ENCODE measurements at places on chromosomes 5 and 9.

DNA sequence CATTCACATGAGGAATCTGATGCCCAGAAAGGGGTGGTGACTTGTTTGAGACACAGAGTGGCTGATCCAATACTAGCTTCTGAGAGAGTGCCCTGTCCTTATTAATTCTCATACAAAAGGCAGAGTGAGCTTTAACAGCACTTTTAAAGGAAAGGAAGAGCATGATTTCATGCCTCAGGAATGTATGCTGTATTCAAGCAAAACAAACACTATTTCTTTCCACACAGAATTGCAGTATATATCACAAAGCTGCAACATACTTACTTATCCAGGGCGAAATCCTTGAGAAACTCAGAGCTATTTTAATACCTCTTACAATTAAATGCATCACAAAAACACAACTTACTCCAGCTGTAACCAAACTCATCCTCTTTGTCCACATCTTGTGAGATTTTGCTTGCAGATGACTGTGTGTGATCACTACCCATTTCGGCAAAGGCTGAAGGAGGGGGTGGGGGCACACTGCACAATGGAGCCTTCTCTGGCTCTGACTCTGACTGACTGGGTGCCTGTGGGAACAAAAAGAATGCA is 139.8 kb downstream of the MPDZ start:
- H3K36me3 ChIP-seq = peaks cover 36% of the 10 kb centered on the region
- H3K27ac ChIP-seq = peak overlapping the region; percentile 50
- no peak for DNase-seq
- H3K4me1 ChIP-seq = peaks cover 16% of the 10 kb centered on the region
- no peaks in the 10 kb centered on the region for H3K27me3 ChIP-seq

GRCh38 chr5:78765756-78766411 is 117.3 kb upstream of the LHFPL2 start:
- peaks cover 8% of the 10 kb centered on the region for H3K36me3 ChIP-seq
- peaks cover 11% of the 10 kb centered on the region for H3K4me1 ChIP-seq
- H3K4me3 ChIP-seq = no peak overlapping the region
- H3K27ac ChIP-seq = no peak overlapping the region
- DNase-seq = no peak

DNA sequence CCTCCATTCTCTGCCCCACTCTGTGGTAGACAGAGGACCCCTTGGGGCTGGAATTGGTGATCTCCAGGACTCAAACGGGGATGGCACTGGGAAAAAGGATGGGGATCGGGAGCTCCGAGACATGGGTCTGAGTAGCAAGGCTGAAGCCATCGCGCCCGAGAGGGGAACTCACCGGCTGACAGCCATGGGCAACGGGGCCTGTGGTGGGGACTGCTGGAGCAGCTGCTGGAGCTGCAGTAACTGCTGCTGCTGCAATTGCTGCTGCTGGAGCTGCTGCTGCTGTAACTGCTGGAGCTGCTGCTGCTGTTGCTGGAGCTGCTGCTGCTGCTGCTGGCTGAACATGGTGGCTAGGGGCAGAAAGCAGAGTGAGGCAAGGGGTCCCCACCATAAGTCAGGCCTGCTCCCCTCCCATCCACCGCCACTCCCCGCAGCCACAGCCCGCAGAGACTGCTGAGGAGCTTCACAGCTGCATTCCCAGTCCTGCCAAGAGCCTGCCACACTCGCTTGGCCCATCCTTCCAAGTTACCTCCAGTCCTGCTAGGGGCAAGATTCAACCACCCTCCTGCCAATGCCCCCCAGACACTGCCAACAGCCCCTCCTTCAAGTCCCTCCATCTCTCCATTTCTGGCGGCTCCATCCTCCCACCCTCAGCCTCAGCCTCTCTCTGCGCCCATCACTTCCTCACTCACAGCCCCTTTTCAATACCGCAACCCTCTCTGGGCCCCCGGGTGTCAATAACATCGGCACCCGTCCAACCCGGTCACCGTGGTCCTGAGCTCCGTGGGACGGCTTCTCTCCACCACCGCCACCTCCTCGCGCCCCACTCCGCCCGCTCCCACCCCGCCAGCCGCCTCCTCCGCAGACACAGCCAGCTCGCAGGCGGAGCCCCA is 611 bp downstream of the CIZ1 start:
- H3K27me3 ChIP-seq = no peaks in the 10 kb centered on the region
- no peak for DNase-seq
- peaks cover 32% of the 10 kb centered on the region for H3K36me3 ChIP-seq
- peak overlapping the region; percentile 83 for H3K27ac ChIP-seq
- peak overlapping the region; percentile 99 for H3K4me3 ChIP-seq
- H3K4me1 ChIP-seq = peaks cover 19% of the 10 kb centered on the region

DNA sequence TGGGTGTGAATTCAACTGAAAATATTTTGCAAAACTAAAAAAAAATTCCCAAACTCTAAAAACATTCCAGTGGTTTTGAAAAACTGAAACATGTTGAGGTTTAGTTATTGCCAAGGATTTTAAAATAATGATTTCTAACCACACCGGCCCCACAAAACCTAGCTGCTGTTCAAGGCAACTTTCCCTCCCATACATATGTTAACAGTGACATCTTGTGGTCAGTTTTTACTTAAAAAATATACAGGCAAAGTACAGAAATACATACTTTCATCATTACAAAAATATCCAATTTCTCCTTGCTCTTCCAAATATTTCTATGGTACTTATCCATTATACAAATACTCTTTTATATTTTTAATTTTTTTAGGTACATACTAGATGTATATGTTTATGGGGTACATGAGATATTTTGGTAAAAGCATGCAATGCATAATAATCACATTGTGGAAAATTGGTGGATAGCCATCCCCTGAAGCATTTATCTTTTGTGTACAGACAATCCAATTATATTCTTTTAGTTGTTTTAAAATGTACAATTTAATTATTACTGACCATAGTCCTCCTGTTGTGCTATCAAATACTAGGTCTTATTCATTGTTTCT is 34.4 kb upstream of the MRPS30 start:
- no peaks in the 10 kb centered on the region for H3K36me3 ChIP-seq
- peaks cover 5% of the 10 kb centered on the region for H3K4me1 ChIP-seq
- H3K27me3 ChIP-seq = no peaks in the 10 kb centered on the region
- DNase-seq = peak; percentile 15
- no peak overlapping the region for H3K4me3 ChIP-seq

GRCh38 chr9:107665057-107665456 is 175.5 kb upstream of the KLF4 start:
- no peak overlapping the region for H3K27ac ChIP-seq
- peaks cover 22% of the 10 kb centered on the region for H3K4me1 ChIP-seq
- no peaks in the 10 kb centered on the region for H3K36me3 ChIP-seq
- peaks cover 23% of the 10 kb centered on the region for H3K27me3 ChIP-seq

- peaks cover 5% of the 10 kb centered on the region for H3K27me3 ChIP-seq
- no peak overlapping the region for H3K4me3 ChIP-seq
- no peak overlapping the region for H3K27ac ChIP-seq
- no peak for DNase-seq
These were observed 17.1 kb downstream of the FBP1 start for GRCh38 chr9:94622087-94622800.

DNA sequence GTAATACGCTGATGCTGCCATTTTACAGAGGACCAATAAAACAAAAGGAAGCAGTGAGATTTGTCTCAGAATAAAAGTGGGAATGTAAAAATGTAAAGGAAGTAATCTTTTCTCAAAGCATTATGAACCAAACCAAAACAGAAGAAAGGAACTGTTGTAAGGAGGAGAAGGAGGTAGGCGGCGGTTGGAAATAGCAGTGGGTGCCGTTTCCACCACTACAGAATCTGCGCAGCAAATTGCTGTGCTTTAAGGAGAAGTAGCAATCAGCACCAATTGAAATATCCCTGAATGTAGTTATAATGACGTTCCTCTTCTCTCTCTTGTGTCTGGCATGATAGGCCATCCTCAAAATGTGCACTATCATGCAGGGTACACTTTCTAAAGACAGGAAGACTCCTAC is 455.1 kb upstream of the TLE4 start:
- no peaks in the 10 kb centered on the region for H3K36me3 ChIP-seq
- peaks cover 10% of the 10 kb centered on the region for H3K27me3 ChIP-seq
- H3K4me1 ChIP-seq = no peaks in the 10 kb centered on the region
- DNase-seq = no peak
- no peak overlapping the region for H3K27ac ChIP-seq
- no peak overlapping the region for H3K4me3 ChIP-seq

DNA sequence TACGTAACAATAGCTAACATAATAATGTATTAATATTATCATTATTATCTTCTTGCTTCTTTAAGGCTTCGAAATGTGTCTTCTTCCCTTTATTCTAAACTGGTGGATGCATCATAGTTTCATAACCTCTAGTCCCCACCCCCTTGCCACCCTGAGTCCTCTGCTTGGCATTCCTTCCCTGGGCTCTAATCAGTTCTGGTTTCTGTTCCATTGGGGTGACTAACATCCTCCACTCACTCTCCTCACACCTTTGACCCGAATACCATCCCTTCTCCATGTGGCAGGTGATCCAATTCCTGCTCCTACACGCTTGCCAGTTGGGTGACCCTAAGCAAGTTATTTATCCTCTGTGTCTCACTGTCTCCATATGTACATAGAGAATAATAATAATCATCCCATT is 286.1 kb downstream of the TRPM3 start:
- no peak for DNase-seq
- no peaks in the 10 kb centered on the region for H3K27me3 ChIP-seq
- no peaks in the 10 kb centered on the region for H3K36me3 ChIP-seq
- no peak overlapping the region for H3K4me3 ChIP-seq

GRCh38 chr9:120710110-120710981 is 3.9 kb downstream of the MEGF9 start:
- peaks cover 44% of the 10 kb centered on the region for H3K4me1 ChIP-seq
- no peak overlapping the region for H3K27ac ChIP-seq
- no peak overlapping the region for H3K4me3 ChIP-seq
- H3K36me3 ChIP-seq = no peaks in the 10 kb centered on the region
- DNase-seq = no peak
- peaks cover 35% of the 10 kb centered on the region for H3K27me3 ChIP-seq

GRCh38 chr9:708182-708550 is 133.3 kb upstream of the DMRT1 start:
- peak overlapping the region; percentile 54 for H3K4me3 ChIP-seq
- no peak for DNase-seq
- peaks cover 40% of the 10 kb centered on the region for H3K4me1 ChIP-seq
- peak overlapping the region; percentile 10 for H3K27ac ChIP-seq

GRCh38 chr9:12972608-12973589 is 198.1 kb downstream of the LURAP1L start:
- no peaks in the 10 kb centered on the region for H3K36me3 ChIP-seq
- H3K4me1 ChIP-seq = no peaks in the 10 kb centered on the region
- no peak overlapping the region for H3K4me3 ChIP-seq

GRCh38 chr9:119487118-119487827 is 118.0 kb upstream of the BRINP1 start:
- H3K36me3 ChIP-seq = no peaks in the 10 kb centered on the region
- H3K4me3 ChIP-seq = no peak overlapping the region
- H3K4me1 ChIP-seq = no peaks in the 10 kb centered on the region

DNA sequence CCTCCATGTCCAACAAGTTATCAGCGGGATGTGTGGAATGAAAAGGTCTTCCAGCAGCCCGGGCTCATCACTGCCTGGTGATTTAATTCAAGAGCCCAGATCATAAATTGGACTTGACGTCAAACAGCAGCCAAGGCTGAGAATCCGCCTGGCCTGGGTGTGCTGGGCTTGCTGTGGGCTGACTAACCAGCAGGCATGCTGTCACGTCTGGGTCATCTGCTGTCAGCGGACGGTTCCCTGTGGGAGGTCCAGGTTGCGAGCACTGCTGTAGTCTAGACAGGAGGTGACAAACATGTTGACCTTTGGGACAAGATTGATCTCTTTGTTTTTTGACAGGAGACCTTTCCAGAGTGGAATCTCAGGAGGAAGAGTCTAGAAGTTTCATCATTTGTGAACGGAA is 289.7 kb downstream of the OSTF1 start:
- H3K4me1 ChIP-seq = peaks cover 21% of the 10 kb centered on the region
- peaks cover 6% of the 10 kb centered on the region for H3K36me3 ChIP-seq
- peak; percentile 65 for DNase-seq
- no peak overlapping the region for H3K4me3 ChIP-seq

- peaks cover 23% of the 10 kb centered on the region for H3K27me3 ChIP-seq
- no peaks in the 10 kb centered on the region for H3K4me1 ChIP-seq
- no peak overlapping the region for H3K27ac ChIP-seq
- DNase-seq = no peak
- H3K36me3 ChIP-seq = no peaks in the 10 kb centered on the region
These were observed 25.8 kb upstream of the C5orf58 start for GRCh38 chr5:170206958-170207357.

- no peaks in the 10 kb centered on the region for H3K36me3 ChIP-seq
- no peak for DNase-seq
- no peaks in the 10 kb centered on the region for H3K27me3 ChIP-seq
- H3K27ac ChIP-seq = no peak overlapping the region
These were observed 9.5 kb downstream of the CYFIP2 start for GRCh38 chr5:157275403-157275802.

DNA sequence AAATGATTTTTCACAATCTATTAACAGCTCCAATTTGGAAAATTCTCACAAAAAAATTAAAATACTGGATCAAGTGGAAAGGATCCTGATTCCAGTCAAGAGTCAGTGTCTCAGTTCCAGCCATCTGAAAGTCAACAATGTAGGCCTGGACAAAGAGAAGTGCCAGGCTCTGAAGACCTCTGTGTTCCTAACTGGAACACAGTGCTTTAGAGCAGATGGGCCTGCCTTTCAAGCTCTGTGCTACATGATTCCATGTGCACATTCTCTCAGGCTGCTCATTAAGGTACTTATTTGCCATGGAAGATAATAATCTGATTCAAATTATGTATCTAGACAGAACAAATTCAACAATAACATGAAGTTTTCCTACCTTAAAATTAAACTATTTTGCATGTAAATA is 30.2 kb upstream of the ALDH1A1 start:
- H3K27ac ChIP-seq = no peak overlapping the region
- H3K36me3 ChIP-seq = no peaks in the 10 kb centered on the region
- no peak overlapping the region for H3K4me3 ChIP-seq
- no peak for DNase-seq
- H3K4me1 ChIP-seq = no peaks in the 10 kb centered on the region

DNA sequence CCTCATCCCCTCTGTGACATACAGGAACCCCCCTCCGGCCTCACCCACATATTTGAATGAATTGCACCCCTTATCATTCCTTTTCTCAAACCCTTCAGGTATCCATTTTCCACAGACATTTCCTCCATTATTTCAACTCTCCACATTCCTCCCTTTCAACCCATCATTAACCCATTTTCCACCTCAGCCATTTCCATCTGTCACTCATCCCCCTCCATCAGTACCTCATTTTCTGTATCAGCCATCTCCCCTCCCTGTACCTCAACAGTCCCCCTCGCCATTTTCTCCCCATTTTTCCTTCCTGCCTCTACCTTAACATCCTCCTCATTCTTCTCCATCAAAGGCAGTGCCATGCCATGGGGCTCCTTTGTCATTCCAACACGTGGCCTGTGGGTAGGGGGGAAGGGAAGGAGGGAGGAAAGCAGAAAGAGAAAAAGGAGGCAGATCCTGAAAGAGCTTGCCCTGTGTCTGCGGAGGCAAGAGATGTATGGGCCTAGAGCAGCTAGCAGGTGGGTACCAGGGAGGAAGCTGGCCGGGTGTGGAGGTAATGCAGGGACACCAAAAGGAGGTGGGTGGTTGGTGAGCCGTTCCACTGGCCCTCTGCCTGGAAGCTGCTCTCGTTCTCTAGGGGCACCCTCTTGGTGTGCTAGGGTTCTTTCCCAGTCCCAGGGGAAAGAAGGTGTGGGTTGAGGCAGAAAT is 1.5 kb downstream of the DNAJB5 start:
- DNase-seq = no peak
- peaks cover 89% of the 10 kb centered on the region for H3K4me1 ChIP-seq
- H3K4me3 ChIP-seq = peak overlapping the region; percentile 86
- H3K27me3 ChIP-seq = peaks cover 2% of the 10 kb centered on the region

GRCh38 chr5:134911285-134912206 is 6.6 kb downstream of the PCBD2 start:
- H3K27ac ChIP-seq = no peak overlapping the region
- peaks cover 5% of the 10 kb centered on the region for H3K36me3 ChIP-seq
- no peak overlapping the region for H3K4me3 ChIP-seq
- no peak for DNase-seq
